Esophagus muscularis mucosa (tissue), 4 donors: ENCODE measurements at places on chromosomes 7 and 10.

GRCh38 chr7:106167439-106168136 lies 55.5 kb upstream of the SYPL1 start:
- H3K27me3 ChIP-seq, result no peaks in the 10 kb centered on the region
- no peak overlapping the region for H3K4me3 ChIP-seq
- peak overlapping the region; percentile 15 for H3K27ac ChIP-seq
- H3K36me3 ChIP-seq, result no peaks in the 10 kb centered on the region
- H3K4me1 ChIP-seq, result peaks cover 21% of the 10 kb centered on the region

- no peaks in the 10 kb centered on the region for H3K4me1 ChIP-seq
- no peaks in the 10 kb centered on the region for H3K27me3 ChIP-seq
- DNase-seq, result no peak
- H3K36me3 ChIP-seq, result no peaks in the 10 kb centered on the region
Observed at GRCh38 chr7:157722137-157723060, 385.6 kb downstream of the DNAJB6 start.

- peak overlapping the region; percentile 86 for H3K4me3 ChIP-seq
- peaks cover 35% of the 10 kb centered on the region for H3K4me1 ChIP-seq
- DNase-seq, result peak; percentile 93
- H3K36me3 ChIP-seq, result no peaks in the 10 kb centered on the region
- H3K27me3 ChIP-seq, result peaks cover 30% of the 10 kb centered on the region
Observed at GRCh38 chr7:114085313-114085591, 166.4 kb upstream of the PPP1R3A start.

GRCh38 chr7:37027104-37027503 lies 302.8 kb upstream of the AOAH start:
- H3K4me1 ChIP-seq, result peaks cover 16% of the 10 kb centered on the region
- H3K36me3 ChIP-seq, result no peaks in the 10 kb centered on the region
- H3K4me3 ChIP-seq, result no peak overlapping the region
- no peak for DNase-seq
- H3K27me3 ChIP-seq, result no peaks in the 10 kb centered on the region

GRCh38 chr7:74312418-74313028 lies 23.3 kb downstream of the CLIP2 start:
- no peaks in the 10 kb centered on the region for H3K27me3 ChIP-seq
- H3K4me3 ChIP-seq, result no peak overlapping the region
- H3K36me3 ChIP-seq, result peaks cover 5% of the 10 kb centered on the region
- H3K27ac ChIP-seq, result no peak overlapping the region

DNA sequence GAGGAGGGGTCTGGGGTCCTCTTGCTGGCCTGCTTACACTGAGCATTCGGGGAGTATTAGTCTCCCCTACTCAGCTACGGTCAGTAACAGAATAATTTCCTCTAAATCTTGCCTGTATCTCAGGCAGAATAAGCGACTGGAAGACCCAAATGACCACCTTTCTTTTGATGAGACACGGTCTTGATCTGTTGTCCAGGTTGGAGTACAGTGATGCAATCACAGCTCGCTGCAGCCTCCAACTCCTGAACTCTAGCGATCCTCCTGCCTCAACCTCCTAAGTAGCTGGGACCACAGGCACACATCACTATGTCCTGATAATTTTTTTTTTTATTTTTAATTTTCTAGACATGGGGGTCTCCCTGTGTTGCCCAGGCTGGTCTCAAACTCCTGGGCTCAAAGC lies 17.2 kb downstream of the CCL24 start:
- peaks cover 11% of the 10 kb centered on the region for H3K4me1 ChIP-seq
- peaks cover 9% of the 10 kb centered on the region for H3K27me3 ChIP-seq

DNA sequence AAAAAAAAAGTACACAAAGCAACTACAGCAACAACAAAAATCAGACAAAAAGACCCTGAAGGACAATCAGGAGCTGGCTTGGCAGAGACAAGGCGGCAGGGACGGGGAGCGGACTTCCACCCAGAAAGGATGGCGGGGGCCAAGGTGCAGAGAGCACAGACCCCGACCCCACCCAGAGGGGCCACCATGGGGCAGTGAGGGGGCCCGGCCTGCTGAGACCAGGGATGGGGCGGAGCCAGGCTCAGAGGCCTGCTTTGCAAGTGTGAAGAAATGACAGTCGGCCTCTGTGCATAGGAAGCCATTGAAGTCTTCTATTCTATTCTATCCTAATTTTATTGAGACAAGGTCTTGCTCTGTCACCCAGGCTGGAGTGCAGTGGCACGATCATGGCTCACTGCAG lies 82.0 kb downstream of the ELFN1 start:
- H3K4me1 ChIP-seq, result peaks cover 16% of the 10 kb centered on the region
- no peak overlapping the region for H3K4me3 ChIP-seq
- DNase-seq, result no peak
- no peaks in the 10 kb centered on the region for H3K36me3 ChIP-seq
- no peaks in the 10 kb centered on the region for H3K27me3 ChIP-seq
